ENCODE measurements at places on chromosomes 5 and 9.
A peak's percentile ranks its signal among the peaks of the same experiment; 100 is the strongest.

DNA sequence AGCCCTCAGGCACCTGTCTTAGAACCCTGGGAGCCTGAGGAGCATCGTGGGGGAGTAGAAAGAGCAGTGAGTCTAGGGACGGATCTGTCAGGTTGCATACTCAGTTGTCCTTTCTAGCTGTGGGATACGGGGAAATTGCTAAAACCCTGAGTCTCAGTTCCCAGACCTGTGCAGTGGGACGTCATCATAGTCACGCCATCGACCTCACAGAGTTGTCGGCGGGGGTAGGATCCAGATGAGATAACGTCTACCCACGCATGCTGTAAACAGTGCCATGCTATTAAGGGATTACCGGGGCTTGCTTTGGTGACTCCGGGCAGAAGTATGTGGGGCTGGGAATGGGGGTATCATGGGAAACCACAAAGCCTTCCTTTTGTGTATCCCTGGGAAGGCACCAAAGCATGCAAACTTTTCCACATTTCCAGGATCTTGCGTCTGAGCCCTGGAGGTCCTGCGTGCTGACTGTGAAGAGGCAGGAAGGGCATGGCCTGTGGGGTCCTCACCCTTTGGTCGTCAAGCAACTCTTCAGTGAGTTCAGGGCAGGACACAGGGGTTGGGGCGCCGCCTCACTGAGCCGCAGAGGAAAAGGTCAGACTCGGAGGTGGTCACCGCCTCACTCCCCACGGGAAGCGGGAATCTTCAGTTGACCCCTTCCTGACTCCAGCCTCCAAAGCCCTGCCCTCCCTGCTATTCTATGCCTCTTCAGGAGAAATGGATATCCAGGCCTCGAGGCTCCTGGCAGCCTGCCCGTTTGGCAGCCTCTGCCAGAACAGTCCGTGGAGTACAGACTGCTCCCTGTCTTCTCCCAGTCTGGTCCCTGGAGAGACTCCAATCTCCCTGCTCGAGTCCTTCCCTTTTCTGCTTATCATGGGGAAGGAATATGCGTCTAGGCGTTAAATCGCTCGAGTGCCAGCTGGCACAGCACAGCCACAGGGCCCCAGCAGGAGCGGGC, 186.8 kb upstream of the KLF9 start:
- peak; percentile 82 for DNase-seq

DNA sequence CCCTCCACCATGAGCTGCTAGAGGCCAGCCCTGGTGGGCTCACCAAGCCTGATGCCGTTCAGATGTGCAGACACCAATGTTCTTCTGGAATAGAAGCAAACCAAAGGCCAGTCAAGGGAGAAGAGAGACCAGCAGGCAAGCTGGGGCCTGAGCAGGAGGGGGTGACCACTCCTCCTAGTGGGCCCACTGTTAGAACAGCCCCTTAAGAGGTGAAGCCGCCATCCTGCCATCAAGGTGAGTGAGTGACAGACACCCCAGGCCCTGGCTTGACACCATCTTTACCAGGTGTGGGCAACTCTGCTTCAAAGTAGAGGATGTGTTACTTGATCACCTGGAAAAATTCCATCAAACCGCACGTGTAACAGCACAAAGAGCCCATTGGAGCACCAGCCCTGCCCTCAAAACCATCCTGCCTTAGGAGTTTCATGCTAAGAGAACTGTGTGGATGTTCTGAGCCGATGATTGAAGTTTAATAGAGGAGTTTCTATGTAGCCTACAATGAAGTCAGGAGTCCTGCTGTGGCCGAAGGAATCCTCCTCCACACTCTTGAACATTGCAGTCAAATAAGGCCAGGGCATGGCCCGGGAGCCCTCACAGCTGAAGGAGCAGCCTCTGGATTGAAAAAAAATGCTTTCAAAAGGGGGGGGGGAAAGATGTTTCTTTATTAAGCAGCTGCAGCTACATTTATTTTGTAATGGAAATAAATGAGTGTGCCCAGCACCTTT, 20.8 kb downstream of the AMBP start:
- no peak for DNase-seq

DNA sequence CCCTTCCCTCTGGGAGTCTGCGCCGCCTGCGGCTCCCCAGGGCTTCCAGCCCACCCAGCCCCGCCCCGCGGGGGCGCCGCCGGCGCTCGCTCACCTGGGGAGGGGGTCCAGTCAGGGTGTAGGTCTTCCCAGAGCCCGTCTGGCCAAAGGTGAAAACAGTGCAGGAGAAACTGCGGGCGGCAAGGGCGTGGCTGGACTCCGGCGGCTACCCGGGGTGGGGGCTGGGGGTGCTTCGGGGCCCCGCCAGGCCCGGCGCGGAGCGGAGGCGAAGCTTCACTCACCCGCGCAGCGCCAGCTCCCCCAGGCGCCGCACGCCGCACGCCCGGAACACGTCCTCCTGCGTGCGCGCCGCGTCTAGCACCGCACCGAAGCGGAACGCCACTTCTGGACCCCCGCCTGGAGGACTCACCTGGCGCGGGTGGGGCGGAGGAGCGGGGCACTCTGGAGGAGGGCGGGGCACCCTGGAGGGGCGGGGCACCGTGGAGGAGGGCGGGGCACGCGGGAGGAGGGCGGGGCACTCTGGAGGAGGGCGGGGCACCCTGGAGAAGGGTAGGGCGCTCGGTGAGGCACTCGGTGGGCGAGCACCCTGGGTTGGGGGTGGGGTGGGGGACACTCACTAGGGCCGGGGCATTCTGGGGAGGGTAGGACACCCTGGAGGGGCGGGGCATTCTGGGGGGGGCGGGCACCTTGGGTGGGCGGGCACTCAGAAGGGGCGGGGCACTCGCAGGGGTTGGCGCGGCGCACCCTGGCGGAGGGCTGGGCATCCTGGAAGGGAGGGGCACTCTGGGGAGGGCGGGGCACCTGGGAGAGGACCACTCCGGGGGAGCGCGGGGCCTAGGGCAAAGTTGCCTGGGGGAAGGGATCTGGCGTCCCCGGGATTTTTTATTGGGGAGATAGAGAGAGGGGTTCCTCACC, 814 bp downstream of the KIF12 start:
- DNase-seq: peak; percentile 87

DNA sequence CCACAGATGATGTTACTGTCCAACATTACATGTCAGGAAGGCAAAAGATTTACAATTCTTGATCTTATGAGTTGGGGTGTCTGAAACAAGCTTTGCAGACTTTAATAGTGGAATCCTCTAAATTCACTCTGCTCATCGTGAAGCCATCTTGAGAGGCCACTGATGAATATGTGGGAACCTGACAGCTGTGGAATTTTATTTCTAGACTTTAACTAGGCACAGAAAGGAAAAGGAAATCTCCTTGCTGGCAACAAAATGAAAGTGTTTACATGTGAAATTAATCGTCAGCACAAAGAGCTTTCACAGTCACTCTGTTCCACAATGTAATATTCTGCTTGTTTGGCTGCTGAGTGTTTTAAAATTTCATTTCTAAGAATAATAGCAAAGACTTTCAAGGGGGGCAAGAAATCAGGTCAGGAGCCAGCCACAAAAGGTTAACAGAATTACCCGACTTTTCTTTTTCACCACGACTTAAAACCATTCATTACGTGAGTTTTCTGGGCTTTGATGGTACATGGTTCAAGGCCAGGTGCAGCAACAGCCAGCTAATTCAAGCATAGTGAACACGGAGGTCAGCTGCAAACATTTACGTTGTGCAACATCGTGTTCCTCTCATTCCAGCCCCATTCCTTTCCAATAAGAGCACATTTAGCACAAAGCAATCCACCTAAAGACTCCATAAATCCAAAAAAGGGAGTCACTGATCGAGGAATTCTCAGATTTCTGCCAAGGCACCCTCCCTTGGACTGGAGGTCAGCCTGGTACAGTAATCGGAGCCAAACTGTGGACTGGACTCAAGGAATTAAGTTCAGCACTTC, 14.6 kb downstream of the NREP start:
- peak; percentile 16 for DNase-seq

GRCh38 chr5:67806654-67807438, 408.7 kb upstream of the PIK3R1 start:
- DNase-seq: no peak

DNA sequence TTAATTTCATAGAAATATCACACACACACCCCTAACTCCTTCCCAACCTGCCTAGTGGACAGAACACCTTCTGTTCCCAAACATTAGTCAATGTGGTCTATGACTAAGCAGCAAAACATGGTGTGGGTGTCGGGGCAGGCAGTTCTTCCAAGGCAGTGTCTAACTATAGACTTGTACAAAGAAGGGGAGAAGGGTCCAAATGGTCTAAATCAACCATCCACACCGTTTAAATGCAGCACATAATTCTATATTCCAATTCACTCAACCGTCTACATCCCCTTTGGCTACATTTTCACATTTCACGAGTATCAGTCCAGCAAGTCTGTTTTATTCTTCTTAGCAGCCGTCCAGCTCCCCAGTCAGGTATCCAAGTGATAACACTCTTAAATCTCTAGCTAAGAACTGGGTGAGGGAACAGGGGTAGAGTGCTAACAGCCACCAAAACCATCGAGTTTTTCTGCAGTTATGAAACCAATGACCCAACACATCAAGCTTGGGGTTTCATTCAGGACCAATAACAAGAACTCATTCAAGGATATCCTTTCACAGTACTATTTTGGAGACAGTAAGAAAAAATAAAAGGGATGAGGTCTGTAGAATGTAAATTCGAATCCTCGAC, 3.3 kb downstream of the ZNF608 start:
- no peak for DNase-seq

GRCh38 chr9:125820100-125820804, 73.1 kb downstream of the PBX3 start:
- no peak for DNase-seq

DNA sequence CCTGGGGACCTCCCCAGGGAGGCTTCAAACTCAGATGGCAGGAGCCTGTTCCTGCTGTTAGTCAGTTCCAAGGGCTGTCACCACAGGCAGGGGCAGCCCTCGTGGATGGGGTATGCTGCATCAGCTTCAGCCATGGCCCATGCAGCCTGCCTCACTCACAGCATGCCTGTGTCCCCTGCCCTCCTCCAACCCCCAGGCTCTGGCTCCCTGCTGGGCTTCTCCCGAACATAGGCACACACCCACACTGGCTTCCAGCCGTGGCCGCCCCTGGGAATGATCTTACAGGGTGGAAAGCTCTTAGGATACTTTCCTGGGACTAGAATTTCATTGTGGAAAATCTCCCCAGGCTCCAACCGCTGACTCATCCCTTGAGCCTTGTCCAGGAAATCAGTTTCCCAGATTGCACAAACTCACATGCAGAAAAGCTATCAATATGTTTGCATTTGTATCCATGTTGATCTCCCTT, 163.8 kb downstream of the SEC61B start:
- DNase-seq: no peak

- DNase-seq: no peak
Observed at GRCh38 chr5:66629446-66629845, 33.3 kb downstream of the MAST4 start.

DNA sequence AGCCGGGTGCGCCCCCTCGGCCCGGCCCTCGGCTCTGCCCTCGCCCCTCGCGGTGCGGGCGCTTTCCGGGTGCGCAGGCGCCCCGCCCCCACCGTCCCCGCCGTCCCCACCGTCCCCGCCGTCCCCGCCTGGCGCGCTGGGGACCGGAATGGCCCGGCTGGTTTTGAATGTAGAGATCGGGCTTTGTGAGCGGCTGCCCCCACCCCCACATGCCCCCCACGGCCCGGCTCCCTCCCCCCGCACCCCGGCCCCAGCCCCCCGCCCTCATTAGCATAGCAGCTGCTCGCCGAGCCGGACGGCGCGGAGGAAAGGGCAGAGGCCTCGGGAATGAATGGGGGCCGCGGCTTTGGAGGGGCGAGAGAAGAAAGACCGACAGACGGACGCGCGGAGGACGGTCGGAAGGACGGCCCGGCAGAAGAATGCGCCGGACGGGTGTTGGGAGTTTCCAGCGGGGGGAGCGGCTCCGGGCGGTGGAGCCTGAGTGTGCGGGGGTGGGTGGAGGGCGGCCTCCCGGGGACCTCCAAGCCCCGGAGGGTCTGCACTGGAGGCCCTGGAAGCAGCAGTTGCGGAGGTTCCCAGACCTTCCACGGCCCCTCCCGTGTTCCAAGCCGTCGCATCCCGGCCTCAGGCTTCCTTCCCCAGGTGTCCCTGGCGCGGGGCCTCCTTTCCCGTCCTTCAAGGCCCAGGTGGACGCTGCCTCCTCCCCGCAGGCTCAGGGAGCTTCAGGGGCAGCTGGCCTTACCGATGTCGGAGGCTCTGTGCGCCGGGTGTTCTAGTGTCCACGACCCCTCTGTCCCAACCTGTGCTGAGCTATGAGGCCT, 6.0 kb downstream of the NRARP start:
- DNase-seq: peak; percentile 73

GRCh38 chr5:17367256-17367840, 130.7 kb upstream of the TAF11L2 start:
- no peak for DNase-seq

- DNase-seq: no peak
Observed at GRCh38 chr9:28668158-28668557, 1094.9 kb upstream of the C9orf72 start.

DNA sequence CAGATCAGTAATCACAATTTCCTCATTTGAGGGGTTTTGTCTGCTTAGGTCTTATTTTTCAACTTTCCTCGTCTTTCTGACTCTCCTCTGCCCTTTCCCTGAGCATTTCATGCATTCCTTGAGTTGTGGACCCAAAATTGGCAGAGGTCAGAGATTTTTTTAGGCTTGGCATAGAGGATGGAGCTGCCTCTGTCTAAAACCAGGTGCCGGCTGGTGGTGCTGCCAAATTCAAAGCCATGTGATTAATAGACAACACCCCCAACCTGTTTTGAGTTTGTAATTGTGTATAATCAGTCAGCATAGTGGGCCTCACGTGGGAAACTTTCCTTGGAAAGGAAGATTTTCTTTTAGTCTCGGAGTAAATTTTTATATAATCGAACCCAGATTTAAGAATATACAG, 39.6 kb downstream of the TJP2 start:
- DNase-seq: no peak

GRCh38 chr5:172002310-172002709, 4.1 kb downstream of the FBXW11 start:
- no peak for DNase-seq

- no peak for DNase-seq
Observed at GRCh38 chr9:129891569-129891968, 56.3 kb downstream of the USP20 start.

DNA sequence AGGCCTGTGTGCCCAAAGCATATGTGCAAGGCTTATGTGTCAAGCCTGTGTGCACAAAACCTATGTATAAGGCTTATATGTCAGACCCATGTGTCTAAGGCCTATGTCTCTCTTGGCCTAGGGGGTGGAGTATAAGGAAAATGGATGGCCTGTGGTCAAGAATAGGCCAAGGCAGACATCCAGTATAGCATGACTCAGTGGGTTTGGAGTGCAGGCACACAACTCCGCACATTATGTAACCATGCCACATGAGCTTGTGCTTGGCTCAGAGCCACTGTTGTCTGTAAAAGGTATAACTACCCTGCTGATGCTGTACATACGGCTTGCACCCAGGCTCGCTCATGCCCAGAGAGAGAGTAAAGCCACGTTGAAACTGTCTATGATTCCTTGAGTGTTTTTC, 626.4 kb upstream of the NUDT12 start:
- no peak for DNase-seq

All from mucosa of descending colon (tissue), 3 donors.